ENCODE measurements at places on chromosomes 3 and 15.
A peak's percentile ranks its signal among the peaks of the same experiment; 100 is the strongest.

GRCh38 chr3:53485675-53486403 lies 8.6 kb upstream of the CACNA1D start:
- no peak for DNase-seq

DNA sequence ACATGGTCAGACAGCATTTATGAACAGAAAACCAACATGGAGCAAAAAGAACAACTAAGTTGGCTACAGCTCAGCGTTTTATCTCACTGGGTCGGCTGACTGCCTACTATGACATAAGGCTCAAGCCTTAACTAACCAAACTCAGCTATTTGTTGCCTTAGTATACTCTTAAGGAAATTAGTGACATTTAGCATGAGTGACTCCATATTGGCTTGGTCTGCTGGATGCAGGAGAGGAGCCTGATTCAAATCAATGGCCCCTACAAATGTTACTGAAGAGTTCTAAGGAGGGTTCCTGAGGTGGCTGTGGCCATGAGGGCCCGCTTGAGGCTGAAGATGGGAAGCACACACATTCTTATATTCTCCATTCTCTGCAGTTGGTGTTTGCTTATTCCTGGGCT lies 20.1 kb upstream of the ALDH1L1 start:
- DNase-seq, result no peak

- no peak for DNase-seq
Observed at GRCh38 chr15:100141311-100142001, 200.3 kb downstream of the ADAMTS17 start.

GRCh38 chr3:57816471-57817095 lies 60.5 kb downstream of the SLMAP start:
- DNase-seq, result no peak

DNA sequence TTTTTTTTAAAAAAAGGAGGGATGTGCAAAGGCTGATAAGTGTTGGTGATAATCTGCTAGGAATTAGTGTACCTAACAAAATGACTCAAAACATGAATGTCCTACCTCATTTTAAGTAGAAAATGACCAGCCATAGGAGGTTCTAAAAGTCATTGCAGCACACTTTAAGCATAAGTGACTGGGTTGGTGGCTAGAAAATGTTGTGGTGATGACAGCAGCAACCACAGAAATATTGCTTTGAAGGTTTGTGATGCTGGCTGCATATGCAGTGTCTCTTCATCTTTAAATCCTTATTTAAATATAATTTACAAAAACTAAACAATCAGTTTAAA lies 55.2 kb downstream of the CMSS1 start:
- no peak for DNase-seq

GRCh38 chr15:101126618-101127505 lies 125.0 kb downstream of the CHSY1 start:
- no peak for DNase-seq

- DNase-seq, result no peak
Observed at GRCh38 chr3:102136183-102136582, 286.9 kb downstream of the NFKBIZ start.

DNA sequence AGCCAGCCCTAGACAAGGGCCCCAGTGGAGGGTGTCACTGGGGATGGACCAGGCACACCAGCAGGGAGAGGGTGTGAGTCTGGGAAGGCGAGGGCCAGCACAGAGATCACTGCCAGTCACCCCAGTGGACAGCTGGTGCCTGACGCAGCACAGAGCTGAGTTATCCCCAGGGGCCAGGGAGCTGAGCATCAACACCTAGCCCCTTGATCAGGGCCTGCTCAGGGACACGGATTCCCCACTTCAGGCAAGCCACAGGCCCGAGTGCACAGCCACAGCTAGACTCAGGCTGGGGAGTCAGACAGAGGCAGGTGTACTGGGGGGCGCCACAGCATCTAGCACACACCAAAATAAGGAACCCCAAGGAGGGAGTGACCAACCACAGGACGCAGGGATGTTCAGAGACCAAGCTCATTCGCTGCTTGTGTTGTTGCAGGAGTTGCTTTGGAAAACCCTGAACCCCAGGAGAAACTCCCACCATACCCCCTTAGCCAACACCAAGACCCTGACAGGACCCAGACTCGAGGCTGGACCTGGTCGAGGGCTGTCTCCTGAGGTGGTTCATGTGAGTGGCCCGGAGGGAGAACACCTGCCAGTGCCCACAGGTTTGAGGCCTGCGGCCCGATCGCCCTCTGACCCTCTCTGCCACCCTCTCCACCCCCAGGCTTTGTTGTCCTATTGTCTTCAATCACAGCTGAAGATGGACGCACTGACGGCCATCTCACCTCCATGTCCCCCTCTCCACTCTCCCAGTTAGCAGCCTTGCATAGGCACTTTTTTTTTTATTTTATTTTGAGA lies 146.8 kb downstream of the TPRA1 start:
- DNase-seq, result no peak

- DNase-seq, result no peak
Observed at GRCh38 chr3:8739757-8740504, 6.3 kb downstream of the CAV3 start.

- DNase-seq, result no peak
Observed at GRCh38 chr3:3258281-3258680, 78.8 kb upstream of the CRBN start.

DNA sequence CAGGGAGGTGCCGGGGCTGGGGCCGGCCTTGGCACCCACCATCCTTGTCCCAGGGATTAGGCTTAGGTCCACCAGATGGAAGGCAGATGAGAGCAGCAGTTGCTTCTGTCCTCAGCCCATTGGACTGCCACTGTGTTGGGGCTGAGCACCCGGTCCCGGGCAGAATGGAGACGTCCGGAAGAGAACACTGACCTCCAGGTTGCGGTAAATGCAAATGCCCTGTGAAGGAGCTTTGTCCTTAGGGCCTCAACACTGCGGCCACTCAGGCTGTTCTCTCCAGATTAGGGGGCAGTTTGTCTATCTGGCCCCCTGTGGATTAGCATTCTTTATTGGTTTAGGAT lies at the start of gene SERINC4:
TSS of gene SERINC4 (minus strand) at position 276 of the 341 bp plus-strand sequence. CDS start at position 42, 234 bp downstream.
- DNase-seq, result no peak

DNA sequence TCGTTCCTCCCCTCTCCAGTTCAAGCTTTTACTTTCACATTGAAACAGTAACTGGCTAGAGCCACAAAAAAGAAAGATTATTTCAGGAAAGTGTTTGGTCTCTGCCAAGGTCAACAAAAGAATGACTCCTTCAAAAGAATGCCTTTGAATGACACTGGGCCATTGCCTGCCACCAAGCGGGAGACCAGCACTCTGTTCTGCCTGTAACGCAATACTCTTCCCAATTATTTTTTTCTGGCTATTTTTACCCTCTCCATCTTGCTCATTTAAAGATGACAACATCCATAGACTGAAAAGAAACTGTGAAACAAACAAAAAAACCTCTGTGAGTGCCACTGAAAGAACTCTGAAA lies 37.3 kb downstream of the EHHADH start:
- DNase-seq, result no peak

DNA sequence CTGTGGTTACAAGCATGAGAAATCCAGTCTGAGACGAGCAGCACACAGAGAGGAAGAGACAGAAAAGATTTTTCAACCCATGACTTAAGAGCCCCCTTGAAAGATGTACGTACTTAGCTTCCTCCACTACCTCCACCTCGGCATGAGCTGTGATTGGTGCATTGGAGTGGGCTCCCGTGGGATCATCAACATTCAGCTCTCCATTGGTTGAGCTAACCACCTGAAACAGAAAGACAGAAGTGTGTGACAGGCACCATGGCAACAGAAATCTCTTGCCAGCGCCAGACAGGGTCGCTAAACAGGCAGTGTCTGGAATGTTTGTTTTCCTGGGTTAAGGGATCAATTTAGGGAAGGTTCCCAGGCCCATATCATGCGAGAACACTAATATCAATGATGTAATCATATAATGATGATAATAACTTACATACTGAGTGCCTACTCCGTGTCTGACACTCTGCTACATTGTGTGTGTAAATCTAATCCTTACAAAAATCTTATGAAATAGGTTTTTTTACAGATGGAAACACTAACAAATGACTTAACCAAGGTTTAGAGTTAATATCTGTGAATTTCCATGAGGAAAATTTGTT lies 17.5 kb upstream of the PPIB start:
- peak; percentile 31 for DNase-seq

GRCh38 chr3:161295325-161295724 lies 74.2 kb downstream of the NMD3 start:
- DNase-seq, result no peak

DNA sequence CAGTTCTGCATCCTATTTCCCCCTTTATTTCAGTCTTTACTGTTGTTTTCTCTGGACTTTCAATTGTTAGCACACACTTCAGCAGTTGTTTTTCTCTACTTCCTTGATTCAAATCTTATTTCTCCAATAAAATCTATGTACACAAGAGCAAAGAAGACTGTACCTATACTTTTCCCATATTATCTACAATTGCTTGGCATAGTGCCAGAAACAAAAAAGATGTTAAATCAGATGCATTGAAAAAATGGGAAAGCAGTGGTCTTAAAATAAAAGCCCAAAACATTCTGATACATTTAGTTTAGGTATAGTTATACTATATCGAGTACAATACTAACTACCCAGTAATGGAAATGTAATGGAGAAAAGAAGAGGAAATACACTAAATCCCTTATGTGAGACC lies 265.1 kb downstream of the UBE2E2 start:
- no peak for DNase-seq

GRCh38 chr3:169886671-169887070 lies 16.9 kb upstream of the LRRC31 start:
- DNase-seq, result no peak

GRCh38 chr15:89825271-89825940 lies 10.8 kb upstream of the ANPEP start:
- DNase-seq, result no peak

DNA sequence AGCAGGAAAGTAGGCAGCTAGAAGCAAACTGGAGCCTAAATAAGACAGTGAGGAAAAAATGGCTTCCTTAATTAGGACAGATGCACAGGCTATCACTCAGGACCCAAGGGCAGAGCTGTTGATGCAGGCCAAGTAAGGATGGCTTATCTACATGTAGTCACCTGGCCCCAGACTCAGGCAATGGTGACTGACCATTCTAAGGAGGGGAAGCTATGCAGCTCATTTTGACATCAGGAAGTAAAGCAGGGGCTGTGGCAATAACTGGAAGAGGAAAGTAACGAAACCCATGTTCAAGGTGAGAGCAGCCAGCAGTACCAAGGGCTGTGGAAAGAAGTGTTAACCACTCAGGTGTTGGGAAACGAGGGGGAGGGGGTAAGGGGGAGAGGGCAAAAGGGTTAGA lies 16.2 kb downstream of the ACAD11 start:
- no peak for DNase-seq

- DNase-seq, result no peak
Observed at GRCh38 chr3:99357131-99357530, 281.3 kb upstream of the COL8A1 start.

- DNase-seq, result no peak
Observed at GRCh38 chr3:127234778-127235177, 41.8 kb downstream of the PRR23E start.

DNA sequence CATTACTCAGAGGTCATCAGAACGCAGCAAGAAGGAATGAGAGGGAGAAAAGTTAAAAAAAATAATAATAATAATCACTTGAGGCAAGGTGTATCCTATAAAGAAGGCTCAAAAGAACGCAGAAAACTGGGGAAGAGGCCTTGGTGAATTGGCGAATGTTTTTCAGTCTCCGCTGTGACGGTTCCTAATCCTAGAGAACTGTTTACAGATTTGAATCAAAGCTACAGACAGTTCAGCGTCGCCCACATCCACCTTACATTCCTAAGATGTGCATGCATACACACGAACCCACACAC lies 634 bp downstream of the ZMAT3 start:
- no peak for DNase-seq

DNA sequence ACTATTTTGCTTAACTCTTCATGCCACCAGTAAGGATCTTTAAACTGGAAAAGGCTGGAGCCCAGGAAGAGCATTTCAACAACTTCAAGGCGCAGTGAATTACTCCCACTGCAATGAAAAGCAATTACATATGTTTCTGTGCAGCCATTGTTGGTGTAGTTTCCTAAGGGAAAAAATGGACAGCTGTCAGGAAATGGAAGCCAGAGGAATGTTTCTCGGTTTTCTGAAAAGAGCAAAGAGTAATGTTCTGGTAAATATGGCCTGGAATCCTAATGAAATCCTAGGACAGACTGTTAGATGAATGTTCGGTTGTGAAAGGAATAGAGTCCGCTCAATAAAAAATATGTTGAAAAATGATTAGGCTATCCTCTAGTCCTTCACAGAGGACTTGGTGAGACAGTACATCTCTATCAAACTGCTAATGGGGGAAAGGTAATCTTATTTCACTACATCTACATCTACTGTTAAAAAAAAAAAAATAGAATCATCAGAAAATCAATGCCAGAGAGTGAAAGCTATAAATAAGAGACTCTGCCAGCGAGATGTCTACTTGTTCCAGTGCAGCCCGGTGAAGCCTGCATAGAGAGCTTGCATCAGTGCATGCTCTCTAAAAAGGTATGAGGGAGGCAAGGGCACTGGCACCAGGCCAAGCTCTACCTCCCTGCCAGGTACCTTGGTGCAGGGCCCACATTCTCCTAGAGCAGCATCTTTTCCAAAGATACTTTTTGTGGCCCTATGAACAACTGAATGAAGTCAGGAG lies 68.2 kb upstream of the TJP1 start:
- DNase-seq, result no peak

GRCh38 chr3:54303517-54304375 lies 181.4 kb downstream of the CACNA2D3 start:
- DNase-seq, result no peak

DNA sequence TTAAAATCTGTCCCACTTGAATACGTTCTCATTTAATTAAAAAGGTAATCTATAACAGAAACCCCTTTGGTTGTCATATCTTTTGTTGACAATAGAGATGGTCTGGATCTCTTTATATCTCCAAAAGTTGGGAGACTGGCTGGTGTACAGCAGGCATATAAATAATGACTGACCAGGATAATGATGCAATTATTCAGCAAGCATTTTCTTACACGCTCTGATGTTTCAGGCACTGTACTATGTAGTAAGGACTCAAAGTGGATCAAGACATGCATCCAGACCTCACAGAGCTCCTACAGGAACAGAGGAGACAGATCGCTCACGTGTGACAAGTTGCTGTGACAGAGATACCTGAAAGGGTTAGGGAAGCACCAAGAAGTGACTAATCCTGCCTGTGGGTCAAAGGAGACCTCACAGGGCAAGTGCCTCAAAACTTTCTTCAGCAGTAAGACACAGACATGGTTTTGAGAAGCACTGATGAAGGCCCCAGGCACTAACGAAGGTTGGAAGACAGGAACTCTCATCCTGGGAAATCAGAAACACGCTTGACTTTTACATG lies 25.7 kb downstream of the VPS39 start:
- DNase-seq, result no peak

- no peak for DNase-seq
Observed at GRCh38 chr3:73500321-73500720, 124.4 kb downstream of the PDZRN3 start.

GRCh38 chr3:53022647-53023046 lies 23.2 kb downstream of the SFMBT1 start:
- no peak for DNase-seq

DNA sequence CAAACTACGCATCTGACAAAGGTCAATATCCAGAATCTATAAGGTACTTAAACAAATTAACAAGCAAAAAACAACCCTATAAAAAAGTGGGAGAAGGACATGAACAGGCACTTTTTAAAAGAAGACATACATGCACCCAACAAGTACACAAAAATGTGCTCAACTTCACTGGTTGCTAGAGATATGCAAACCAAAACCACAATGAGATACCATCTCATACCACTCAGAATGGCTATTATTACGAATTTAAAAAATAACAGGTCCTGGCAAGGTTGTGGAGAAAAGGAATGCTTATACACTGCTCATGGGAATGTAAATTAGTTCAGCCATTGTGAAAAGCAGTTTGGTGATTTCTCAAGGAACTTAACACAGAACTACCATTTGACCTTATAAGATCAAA lies 175.6 kb upstream of the MLF1 start:
- no peak for DNase-seq

- no peak for DNase-seq
Observed at GRCh38 chr15:42073418-42073817, 20.9 kb downstream of the PLA2G4D start.
